ENCODE measurements at places on chromosomes 13 and 19.

DNA sequence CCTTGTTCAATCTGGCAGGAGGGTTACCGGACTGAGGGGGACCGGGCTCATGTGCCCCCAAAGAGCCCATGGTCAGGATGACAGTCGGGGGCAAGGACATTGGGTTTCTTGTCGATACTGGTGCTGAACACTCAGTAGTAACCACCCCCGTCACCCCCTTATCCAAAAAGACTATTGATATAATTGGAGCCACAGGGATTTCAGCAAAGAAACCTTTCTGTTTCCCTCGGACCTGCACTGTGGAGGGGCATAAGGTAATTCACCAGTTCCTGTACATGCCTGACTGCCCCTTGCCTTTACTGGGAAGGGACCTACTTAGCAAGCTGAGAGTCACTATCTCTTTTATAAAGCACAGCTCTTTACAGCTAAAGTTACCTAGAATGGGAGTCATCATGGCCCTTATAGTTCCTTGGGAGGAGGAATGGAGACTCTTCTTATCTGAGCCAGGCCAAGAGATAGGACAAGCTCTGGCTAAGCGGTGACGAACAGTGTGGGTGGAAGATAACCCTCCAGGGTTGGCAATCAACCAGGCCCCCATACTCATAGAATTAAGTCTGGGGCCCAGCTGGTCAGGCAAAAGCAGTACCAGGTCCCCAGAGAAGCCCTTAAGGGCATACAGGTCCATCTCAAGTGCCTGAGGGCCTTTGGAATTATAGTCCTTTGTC, 603.7 kb downstream of the UQCRFS1 start:
- DNase-seq = no peak

DNA sequence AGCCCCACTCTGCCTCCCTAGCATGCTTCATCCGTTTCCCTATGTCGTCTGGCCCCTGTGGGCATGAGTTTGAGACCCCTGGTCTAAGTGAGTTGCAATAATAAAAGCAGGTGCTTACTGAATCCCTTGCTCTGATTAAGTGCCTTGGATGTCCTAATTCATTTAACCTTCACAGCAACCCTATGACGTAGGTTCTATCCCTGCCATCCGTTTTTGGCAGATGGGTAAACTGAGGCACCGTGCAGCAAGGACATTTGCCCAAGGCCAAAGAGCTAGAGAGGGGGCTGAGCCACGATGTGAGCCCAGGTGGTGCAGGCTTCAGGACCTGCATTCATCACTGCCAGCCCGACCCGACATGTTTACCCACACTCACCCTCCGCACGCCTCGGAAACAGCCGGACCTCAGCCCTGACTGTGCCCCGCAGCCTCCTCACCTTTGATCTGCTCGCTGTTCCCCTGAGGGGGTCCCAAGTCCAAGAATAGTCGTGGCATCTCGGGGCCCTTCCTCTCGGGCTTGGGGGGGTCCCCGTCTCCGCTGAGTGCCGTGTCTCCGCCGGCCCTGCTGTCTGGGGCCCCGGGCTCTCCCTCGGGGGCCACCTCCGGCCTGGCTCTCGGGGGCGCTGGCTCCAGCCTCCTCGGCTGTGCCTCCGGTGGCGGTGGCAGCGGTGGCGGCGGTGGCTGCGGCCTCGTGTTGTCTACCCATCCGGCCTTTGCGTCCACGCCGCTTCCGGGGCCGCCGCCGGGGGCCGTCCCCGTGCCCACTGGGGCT, 14.5 kb downstream of the LMTK3 start:
- DNase-seq = no peak

DNA sequence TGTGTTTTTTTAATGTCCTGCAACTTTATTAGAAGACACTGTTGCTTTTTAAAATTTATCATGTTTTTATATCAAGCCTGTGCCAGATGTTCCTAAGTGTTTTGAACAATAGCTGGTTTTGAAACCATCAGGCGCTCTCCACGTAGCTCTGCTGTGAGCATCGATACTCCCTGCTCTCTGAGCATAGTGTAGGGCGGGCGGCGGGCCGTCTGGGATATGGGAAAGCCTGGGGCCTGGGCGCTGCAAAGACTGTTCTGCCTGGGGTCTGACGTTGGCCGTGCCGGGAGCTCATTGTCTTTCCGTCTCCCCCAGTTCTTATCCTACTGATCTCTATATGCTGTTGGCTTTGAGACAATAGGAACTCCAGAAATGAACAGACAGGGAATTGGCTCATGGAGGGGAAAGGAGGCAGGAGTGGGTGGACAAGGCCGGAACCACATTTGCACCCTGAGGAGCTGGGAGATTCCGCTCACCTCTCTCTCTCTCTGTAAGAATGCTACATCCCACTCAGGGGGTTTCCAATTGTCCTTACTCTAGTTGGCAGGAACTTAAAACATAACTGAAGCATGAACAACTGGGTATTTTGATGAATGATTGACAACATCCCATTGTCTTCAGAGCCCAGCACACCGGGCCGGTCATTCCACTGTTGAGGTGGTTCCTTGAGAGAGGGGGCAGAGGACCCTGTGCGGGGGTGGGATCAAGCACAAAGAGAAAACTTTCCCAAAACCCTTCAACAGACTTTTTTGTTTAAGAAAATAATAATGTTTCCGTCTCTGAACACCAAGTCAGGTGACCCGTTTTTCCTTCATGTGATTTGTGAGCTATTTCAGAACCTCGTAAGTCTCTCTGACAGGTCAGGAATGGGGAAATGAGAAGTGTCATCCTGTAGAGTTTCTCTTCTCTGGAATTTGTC, 64.7 kb downstream of the COL4A2 start:
- no peak for DNase-seq

GRCh38 chr13:47144782-47145181, 247.9 kb upstream of the HTR2A start:
- no peak for DNase-seq

DNA sequence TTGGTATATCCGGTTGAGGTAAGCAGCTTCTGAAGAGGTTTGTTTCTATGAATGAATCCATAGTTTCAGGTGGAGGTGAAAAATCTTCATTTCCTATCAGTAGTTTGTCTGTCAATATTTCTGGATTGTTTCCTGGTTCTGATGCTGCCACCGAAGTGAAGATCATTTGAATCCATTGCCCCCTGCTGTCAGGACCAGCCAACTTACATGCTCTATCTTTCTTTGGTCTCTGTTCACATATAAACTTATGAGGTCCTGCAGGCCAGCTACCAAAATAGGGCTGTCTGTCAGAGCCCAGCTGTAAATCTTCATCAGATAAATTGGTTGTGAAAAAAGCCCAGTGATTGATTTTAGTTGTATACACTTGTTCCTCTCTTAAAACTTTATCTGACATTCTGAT, 15.2 kb upstream of the N4BP2L1 start:
- DNase-seq = peak; percentile 46

DNA sequence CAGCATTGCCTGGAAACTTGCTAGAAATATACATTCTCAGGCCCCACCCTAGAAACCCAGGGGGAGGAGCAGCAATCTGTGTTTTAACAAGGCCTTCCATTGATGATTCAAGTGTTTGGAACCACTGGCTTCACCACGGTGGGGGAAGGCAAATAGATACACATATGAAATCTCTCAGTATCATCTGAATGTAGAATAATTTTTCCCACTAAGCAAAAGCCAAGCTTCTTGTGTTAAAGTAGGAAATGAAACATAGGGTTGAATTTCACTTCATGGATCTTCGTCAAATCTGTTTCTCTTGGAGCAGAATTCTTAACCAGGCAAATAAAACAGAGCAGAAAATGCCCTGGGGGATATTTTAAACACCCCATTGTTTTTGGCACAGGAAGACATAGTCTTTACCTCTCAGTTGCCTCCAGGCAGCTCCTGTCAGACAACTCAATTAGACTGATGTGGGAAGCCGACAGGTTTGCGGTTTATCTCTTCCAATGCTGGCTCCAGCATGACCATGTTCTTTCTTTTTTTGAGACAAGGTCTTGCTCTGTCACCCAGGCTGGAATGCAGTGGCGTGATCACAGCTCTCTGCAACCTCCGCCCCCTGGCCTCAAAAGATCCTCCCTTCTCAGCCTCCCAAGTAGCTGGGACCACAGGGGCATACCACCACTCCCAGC, 213.0 kb downstream of the FOXO1 start:
- no peak for DNase-seq

DNA sequence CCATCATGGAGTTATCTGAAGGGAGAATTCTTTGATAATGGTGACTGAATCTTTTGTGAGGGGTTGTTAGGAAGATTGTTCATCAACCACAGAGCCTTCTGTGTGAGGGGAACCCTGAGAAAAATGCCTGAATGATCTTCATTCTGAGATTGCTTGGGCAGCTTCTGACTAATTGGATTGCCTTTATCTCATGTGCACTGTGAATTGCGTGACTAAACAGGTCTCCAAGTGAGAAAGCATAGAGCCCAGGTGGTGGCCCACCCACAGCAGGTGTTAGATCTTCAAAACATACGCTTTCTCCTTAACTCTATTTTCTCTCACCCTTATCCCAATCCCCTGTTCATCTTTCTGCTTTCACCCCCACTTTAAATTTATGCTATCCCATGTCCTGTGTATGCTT, 58.3 kb downstream of the DOCK9 start:
- peak; percentile 77 for DNase-seq

GRCh38 chr13:70311191-70311590, 202.9 kb upstream of the KLHL1 start:
- no peak for DNase-seq

- DNase-seq = peak; percentile 89
Measured at GRCh38 chr13:93959796-93960533, 519.5 kb downstream of the DCT start.

- DNase-seq = no peak
Measured at GRCh38 chr13:22793598-22794134, 387.1 kb upstream of the SGCG start.

DNA sequence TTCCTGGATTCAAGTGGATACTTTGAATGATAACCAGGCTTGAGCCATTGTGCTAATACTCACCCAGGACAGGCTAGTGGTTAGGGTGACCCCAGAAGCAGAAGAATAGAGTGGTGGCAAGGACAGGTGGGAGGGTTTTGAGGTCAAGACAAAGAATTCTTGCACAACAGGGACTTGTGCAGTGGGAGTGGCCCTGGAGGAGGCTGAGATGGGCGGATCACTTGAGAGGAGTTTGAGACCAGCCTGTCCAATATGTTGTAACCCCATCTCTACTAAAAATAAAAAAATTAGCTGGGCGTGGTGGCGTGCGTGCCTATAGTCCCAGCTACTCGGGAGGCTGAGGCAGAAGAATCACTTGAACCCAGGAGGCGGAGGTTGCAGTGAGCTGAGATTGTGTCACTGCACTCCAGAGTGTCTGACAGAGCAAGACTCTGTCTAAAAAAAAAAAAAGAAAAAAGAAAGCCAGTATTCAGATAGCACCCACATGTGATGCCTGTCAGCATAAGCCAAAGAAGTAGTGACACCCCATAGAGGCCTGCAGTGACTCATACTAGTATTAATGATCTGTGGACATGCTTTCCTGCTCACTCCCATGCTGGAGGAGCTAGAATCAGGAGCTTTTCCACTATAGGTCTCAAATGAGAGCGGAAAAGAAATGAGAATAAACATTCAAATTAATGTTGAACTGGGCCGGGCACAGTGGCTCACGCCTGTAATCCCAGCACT, 78.7 kb downstream of the RNF17 start:
- no peak for DNase-seq

DNA sequence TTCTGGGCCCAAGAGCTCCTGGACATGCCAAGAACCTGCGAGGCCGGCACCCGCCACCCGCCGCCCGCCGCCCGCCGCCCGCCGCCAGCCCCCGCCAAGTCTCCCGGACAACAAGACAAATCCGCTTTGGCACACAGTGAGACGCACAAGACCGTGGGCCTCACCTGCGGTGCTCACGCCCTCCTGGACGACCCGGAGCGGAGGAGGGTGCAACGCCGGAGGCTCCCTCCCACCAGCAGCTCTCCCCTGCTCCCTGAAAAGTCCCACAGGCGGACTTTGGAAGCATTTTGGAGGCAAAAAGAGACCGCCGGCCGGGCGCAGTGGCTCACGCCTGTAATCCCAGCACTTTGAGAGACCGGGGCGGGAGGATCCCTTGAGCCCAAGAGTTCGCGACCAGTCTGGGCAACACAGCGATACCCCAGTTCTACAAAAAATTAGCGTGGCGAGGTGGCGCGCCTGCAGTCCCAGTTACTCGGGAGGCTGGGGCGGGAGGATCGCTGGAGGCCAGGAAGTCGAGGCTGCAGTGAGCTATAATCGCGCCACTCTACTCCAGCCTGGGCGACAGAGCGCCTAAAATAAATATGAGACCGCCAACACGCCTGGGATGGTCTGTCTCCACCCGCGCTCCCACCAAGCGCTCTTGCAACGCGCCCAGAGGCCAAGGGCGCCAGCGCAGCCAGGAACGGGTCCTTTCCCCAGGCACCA, 783 bp downstream of the RHPN2 start:
- DNase-seq = peak; percentile 57

GRCh38 chr19:40229484-40229883, 3.0 kb upstream of the CCNP start:
- DNase-seq = no peak

GRCh38 chr19:13002166-13002898, 7.1 kb downstream of the NFIX start:
- no peak for DNase-seq

GRCh38 chr19:5536337-5536894, 31.3 kb downstream of the TINCR start:
- DNase-seq = peak; percentile 34

DNA sequence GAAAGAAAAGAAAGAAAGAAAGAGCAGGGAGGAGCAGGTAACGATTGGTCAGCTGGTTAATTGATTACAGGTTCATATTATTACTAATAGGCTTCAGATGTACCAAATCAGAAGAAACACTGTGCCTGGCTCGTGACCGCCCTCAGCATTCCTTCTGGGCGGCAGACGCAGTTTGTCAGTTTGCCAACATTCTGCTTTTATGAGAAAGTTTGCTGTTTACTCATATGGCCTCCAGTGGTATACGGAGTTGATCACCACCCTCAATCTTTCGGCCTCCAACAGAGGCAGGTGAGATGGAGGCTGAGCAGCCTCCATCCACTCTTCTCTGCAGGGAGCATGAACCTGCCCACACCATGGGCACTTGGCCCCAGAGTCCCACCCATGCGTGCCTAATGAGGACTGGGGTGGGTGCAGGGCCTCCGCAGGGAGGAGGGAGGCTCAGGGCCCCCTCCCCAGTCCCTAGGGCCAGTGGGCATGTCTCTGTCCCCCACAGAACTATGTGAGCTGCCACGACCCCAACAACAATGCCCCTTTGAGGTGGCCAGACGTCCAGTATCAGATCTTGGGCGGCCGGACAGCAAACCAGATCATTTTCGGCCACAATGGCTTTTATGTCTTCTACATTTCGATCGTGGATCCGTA, 8.8 kb downstream of the PRR22 start:
- DNase-seq = no peak

DNA sequence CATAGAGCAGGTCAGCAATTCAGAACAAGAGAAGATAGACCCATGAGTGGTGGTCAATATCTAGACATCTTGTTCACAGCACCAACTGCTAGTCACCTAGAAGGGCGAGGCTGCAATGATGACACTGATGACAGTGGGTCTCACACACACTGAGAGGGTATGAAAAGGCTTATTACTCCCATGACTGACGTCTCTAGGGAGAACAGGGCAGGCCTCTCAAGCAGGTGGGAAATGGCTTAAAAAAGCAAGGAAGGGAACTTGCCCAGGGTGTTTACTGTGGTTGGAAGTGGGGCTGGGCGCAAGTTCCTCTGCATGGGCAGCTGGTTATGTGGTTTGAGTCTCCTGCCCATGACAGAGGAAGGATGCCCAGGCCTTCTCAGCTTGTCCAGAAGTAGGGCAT, 33.8 kb downstream of the ZNF44 start:
- DNase-seq = no peak
